ENCODE measurements at places on chromosomes 3 and 15.

GRCh38 chr3:182052332-182052731 lies 340.6 kb downstream of the SOX2 start:
- no peak for DNase-seq

DNA sequence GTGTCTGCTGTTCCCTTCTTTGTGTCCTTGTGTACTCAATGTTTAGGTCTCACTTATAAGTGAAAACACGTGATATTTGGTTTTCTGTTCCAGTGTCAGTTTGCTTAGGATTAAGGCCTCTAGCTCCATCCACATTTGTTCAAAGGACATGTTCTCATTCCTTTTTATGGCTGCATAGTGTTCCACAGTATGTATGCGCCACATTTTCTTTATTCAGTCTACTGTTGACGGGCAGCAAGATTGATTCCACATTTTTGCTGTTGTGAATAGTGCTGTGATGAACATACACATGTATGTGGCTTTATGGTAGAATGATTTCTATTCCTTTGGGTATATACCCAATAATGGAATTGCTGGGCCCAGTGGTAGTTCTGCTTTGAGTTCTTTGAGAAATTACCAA lies 122.7 kb upstream of the THBS1 start:
- no peak for DNase-seq

DNA sequence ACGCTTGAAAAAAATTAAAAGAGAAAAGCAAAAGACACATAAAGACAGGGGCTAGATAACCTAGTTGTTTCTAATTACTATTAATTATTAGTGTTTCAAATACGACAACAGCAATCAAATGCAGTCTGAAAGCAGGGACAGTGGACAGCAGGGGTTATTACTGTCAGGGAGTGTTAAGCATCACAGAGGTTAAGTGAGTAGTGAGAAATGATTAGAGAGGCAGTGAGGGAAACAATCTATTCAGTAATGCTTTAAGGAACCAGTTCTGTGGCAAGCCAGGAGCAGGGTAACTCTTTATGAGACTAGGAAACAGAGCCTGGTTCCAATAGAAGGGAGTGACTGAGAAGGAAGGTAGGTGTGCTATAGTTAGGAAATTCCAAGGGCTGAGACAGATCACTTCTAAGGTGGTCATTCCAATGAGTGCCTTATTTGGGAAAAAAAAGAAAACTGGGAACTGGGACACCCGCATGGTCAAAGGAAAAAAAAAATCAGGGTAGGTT lies 15.0 kb downstream of the RYK start:
- DNase-seq, result no peak

GRCh38 chr3:168094580-168094876 lies 1.2 kb downstream of the GOLIM4 start:
- DNase-seq, result no peak

- no peak for DNase-seq
Observed at GRCh38 chr3:181383760-181384159, 328.0 kb upstream of the SOX2 start.

DNA sequence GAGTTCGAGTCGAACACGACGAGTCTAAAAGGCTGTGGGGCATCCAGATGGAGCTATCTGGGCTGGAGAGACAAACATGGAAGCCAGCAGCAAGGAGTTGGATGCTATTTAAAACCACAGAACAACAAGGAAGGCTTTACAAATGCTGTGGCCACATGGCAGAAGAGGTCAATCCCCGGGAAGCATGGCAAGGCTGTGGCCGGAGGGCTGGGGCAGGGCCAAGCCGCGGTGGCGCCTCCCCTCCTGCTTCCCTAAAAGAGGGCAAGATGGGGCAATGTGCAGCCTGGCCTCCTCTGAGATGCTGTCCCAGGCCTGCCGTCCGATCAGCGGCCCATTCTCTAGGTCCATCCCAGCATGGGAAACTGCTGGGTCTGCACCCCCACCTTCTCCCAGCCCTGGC lies 139.1 kb downstream of the SRGAP3 start:
- DNase-seq, result no peak

DNA sequence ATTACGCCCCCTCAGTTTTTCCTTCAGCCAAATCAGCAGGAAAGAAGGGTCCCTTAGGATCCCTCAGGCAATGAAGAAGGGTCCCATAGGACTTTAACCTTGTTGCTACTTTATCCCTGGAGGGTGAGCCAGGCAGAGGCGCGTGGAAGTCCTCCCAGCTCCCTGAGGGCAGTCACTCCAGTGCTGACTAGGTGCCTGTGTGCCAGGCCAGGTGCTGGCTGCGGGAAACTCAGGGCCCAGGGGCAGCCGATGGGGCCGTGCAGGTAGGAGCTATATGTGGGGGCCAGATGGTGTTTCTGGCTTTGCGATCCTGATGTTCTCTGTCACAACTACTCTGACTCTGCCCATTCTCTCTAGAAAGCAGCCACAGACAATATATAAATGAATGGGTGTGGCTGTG lies 42.8 kb upstream of the IQSEC1 start:
- no peak for DNase-seq

DNA sequence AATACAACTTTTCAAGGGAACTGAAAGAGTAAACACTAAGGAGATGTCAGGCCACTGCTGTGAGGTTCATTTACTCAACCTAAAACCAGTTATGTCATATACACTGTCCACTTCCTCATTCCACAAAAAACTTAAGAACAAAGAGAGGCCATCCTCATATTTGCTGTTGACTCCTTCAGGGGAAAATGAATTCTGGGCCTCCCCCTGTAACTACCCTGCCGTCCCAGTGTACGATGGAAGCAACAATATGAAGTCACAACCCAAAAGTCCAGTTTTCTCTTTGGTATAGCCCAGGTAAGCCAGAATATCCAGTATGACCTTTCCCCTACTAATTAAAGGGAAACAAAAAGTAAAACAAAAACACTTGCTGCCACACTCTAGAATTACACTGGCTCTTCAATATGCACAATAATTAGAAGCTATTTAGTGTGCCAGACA lies 16.2 kb downstream of the CEP152 start:
- peak; percentile 40 for DNase-seq

DNA sequence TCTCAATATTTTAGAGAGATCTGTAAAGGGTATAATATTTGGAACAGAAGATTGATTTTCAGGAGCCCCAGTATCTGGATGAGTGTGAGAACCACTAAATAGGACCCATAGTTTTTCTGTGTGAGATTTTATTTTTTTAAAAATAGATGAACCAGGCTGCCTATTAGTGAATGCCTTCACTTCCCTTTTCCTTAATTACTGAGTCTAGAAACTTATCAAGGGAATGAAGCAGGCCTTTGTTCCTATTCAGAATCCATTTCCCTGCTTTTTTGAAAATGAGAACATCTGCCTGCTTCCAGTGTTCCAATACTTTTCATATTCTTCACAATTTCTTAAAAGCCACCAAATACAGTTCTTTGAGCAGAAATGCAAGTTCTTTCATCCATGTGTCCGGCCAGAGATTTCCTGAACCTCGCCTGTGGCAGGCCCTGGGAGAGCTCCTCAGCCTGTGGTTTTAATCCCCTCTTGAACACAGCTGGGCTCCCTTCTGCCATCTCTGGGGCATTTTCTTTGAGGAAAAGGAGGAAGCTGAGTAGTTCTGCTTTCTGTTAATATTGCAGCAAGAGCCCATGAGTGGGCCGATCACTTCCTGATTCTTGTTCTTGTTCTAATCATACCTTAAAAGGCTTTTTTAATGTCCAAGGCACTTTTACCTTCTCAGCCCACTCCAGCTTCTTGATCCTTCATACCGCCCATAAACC lies 4.7 kb downstream of the EHD4 start:
- DNase-seq, result peak; percentile 73

- no peak for DNase-seq
Observed at GRCh38 chr15:40957581-40958051, 4.3 kb downstream of the CHAC1 start.

GRCh38 chr15:63063164-63063756 lies 20.7 kb downstream of the TPM1 start:
- DNase-seq, result no peak

GRCh38 chr15:33797651-33798050 lies 170.6 kb upstream of the CHRM5 start:
- DNase-seq, result no peak

- DNase-seq, result peak; percentile 19
Observed at GRCh38 chr15:98966091-98966787, 41.4 kb downstream of the PGPEP1L start.
